ENCODE measurements at places on chromosomes 7 and 10.

GRCh38 chr10:30587522-30588031 lies 42.0 kb downstream of the LYZL2 start:
- DNase-seq = no peak

GRCh38 chr10:121796342-121796741 lies 131.5 kb downstream of the ATE1 start:
- DNase-seq = no peak

DNA sequence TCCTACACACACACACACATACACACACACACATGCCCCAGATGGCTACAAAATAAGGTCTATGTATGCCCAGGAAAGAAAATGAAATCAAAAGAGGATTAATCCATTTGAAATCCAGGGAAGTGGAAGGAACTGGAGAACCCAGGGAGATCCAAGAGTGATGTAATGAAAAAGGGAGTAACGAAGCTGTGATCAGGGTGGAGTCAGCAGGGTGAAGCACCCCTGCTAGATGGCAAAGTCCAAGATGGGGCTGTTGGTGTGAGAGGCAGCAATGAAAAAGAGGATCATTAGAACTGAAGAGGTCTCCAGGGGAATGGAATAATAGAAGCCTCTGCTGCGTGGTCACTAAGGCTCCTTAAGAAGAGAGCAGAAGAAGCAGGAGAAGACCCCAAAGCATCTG lies 43.6 kb upstream of the IL6 start:
- no peak for DNase-seq

- DNase-seq = no peak
Measured at GRCh38 chr7:42727451-42727850, 184.4 kb downstream of the C7orf25 start.

DNA sequence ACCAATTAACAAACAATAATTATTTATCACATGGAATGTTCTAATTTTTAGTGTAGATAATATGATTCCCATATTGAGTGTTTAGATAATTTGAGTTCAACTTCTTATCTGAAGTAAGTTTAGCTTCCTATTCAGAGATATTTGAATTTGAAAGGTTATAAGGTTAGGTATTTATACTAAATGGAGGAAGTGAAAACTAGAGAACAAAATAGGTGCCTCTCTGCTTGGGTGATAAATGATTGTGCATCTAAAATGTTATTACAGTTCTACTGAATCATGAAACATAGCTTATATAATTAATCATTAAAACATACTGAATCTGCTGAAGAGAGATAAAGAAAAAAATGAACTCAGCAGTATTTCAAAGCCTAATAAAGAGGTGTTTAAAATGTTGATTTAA lies 1174.3 kb downstream of the XPNPEP1 start:
- no peak for DNase-seq

- no peak for DNase-seq
Measured at GRCh38 chr10:117239721-117240620, 943 bp upstream of the SLC18A2 start.
